Right ventricle myocardium inferior (tissue), 1 donor: ENCODE measurements at places on chromosomes 16 and 17.

- peak; percentile 99 for DNase-seq
Observed at GRCh38 chr17:4966844-4967538, 626 bp downstream of the SPAG7 start.

DNA sequence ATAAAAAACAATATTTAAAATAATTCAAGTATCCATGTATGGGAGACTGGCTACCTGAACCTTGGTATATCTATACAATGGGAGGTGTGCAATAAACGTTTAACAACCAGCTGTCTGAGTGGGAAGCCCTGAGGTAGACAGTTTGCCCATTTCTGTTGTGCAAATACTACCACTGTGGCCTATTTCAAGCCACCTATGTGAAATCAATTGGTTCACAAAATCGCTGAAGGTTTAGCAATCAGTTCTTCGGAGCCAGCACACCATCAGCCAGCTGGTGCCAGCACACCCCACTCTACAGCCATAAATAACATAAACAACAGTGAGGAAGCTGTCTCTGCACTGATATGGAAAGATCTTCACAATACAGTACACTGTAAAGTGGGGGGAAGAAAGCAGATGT lies 46.7 kb upstream of the KDM8 start:
- no peak for DNase-seq

DNA sequence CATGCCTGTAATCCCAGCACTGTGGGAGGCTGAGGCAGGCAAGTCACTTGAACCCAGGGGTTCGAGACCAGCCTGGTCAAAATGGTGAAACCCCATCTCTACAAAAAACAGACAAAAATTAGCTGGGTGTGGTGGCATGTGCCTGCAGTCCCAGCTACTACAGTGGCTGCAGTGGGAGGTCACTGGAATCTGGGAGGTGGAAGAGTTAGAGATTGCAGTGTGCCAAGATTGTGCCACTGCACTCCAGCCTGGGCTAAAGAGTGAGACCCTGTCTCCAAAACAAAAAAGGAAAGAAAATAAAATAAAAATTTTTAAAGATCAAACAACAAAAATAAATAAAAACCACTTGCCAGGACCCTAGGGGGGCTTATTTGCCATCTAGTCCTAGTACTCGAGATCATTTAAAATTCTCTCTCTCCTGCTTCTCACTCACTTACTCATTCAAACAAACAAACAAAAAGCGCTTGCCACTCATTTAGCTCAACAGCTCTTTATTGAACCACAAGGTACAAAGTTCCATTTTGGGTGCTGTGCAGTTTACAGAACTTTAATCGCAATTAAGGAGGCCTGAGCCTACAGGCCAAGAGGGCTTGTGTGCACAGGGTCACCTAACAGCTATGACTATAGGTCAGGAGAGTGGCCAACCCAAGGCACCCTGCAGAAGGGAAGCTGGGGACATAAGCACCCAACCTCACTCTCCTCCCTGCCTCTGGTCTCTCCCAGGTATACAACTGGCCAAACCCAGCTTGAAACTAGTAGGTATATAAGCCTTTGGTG lies 4.4 kb downstream of the CHD9NB start:
- DNase-seq: no peak

GRCh38 chr17:58520843-58521430 lies 6.5 kb upstream of the MTMR4 start:
- DNase-seq: no peak

GRCh38 chr16:72132726-72133125 lies 39.1 kb downstream of the DHX38 start:
- no peak for DNase-seq

DNA sequence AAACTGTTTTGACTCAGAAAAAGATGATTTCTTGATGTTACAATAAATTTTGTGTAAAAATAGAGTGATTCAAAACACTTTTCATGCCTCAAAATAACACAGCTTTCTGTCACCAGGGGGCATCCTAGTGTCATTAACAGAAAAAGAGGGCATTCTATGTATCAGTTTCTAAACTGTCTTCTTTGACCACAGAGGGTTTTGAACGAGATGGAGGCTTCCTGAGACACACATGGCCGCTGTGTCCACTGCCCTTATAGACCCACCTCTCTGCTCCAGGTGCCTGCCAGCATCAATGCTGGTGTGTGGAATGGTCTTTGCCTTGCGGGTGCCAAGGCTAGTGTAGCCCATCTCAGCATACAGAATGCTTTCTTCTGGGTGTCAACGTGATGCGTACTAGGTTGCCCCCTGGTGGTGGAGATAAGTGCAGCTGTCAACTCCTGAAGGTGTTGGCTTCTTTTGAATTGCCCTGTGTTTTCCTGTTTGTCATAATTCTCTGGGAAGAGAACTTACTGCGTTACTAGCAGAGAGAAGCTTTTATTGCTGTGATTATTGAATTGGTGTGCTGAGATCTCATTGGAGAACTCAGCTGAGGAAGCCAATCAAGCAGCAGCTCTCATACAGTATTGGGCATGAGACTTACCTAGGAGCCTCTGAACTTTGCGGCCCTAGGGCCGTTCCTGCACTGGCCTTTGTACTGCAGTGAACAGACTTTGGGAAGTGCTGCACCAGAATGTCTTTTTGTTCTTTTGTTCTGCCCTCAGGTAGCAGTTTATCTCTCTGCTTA lies 38.6 kb downstream of the USP10 start:
- no peak for DNase-seq

- DNase-seq: no peak
Observed at GRCh38 chr16:51759329-51759728, 608.3 kb upstream of the SALL1 start.

GRCh38 chr17:36212966-36213365 lies 2.1 kb downstream of the CCL4L2 start:
- DNase-seq: no peak

DNA sequence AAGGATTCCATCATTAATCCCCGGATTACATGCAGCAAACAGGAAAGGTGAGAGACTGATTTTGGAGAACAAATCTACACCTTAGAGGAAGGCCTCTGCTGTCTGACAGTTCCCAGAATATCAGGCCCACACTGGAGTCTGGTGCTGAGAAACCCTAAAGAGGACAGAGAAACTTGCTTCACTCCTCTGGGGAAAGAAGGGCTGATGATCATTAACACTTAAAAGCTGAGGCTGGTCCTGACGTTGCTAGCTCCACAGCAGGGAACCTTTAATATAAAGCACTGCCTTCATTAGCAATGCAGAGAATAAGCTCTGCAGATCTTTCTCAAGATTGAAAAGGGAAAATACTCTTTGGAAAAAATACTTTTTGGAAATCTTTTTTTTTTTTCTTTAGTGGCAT lies 1472.4 kb upstream of the GOT2 start:
- no peak for DNase-seq

DNA sequence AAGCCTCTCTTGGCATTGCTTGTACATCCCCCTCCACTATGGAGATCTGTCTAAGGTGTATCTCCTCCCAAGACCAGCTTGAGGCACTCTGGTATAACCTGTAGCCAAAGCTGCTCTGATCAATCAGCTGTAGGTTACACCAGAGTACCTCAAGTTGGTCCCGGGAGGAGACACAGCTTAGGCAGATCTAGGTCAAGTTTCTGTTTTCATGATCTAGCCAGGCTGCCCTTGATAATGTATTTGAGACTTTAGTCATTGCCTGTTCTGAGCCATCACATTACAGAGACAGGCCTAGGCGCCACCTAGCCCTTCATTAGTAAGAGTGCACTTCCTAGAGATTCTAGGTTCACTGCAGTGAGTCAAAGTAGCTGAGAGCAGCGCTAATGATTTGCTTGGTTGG lies 31.4 kb downstream of the ASGR1 start:
- DNase-seq: no peak

- peak; percentile 86 for DNase-seq
Observed at GRCh38 chr17:79019632-79020584, 4.1 kb upstream of the C1QTNF1 start.

GRCh38 chr16:87698241-87698640 lies 67.5 kb downstream of the KLHDC4 start:
- DNase-seq: no peak

GRCh38 chr16:21982108-21982507 lies 18.8 kb downstream of the PDZD9 start:
- no peak for DNase-seq

- DNase-seq: no peak
Observed at GRCh38 chr16:84461029-84461412, 43.4 kb downstream of the MEAK7 start.

GRCh38 chr17:36936455-36937000 lies 747 bp upstream of the LHX1 start:
- DNase-seq: no peak

- DNase-seq: no peak
Observed at GRCh38 chr16:85312642-85313525, 200.6 kb upstream of the CIBAR2 start.
